Stomach (tissue), 19 donors: ENCODE measurements at places on chromosomes 4 and X. TPM values are rescaled to one million over a fixed set of nuclear protein-coding genes. Genes with fewer than 3 reads are reported as not detected.

Gene AVPR2
- 0.37 TPM for total RNA-seq

Gene CCDC120
- total RNA-seq, result 4.6 TPM

Gene TMPRSS11D
- total RNA-seq, result not detected

Gene SFRP2
- total RNA-seq, result 11.7 TPM

Gene SPANXA1
- total RNA-seq, result not detected

Gene PCDH10
- not detected for total RNA-seq

Gene GLRA2
- total RNA-seq, result not detected

Gene CITED1
- total RNA-seq, result not detected

Gene PLP1
- 2.3 TPM for total RNA-seq

Gene PWWP3B
- 4.9 TPM for total RNA-seq

Gene PTCHD1
- 6.2 TPM for total RNA-seq

DNA sequence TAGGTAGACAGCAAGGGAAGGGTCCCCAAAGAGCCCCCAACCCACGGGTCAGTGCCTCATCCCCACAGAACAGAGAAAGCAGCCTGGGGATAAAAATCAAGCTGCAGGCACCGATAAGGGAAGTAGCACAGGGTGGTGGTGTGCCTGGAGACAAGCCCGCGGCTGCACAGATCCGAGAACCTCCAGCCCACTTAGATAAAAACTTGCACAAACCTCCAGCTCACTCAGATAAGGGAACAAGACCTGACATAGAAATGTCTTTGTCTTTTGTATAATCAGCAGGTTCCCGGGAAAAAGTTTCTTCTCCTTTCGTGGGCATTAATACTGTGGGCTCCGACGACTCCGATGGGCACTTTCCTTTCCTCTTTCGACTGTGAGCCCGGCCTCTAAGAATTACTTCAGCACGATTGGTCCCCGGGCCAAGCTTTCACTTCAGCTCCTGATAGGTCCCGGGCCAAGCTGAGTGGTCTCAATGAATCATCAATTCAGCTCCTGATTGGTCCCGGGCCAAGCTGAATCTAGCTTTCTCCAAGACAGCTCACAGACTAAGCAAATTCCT lies 32.4 kb downstream of the PRDX4 start:
- DNase-seq, result no peak

DNA sequence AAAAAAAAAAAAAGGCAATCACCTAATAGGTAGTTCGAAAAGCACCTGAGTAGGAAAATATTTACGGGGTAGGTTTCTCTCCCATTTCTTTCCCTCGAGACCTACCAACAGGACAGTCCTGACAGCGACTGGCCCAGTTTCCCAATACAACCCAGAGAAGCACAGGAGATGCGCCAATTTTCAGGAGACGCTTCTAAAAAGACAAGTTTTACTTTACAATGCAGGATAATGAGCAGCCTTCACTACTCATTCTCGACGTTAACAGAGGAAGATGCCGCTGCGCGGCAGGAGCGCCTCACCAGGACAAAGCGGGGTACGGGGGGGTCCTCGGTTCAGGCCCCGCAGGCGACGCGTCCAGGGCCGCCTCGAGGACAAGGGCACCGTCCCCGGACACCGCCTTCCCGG lies 708 bp downstream of the BCLAF3 start:
- DNase-seq, result peak; percentile 30

DNA sequence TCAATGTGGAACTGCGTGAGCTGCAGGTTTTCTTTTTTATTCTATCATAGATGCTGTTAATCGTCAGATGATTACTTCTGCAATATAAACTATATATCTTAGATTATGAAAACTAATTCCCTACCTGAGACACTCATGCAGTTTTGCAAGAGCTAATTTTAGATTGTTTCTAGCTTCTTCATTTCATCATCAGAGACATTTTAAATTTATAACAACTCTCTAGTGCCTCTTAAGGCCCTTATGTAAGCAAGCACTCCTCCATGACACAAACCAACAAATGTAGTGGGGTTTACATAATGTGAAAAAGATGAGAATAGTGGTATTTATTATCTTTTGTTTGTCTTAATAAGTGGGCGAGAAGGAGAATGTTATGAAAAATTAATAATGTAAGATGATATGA lies 170.2 kb upstream of the ETNPPL start:
- no peak for DNase-seq

- no peak for DNase-seq
Observed at GRCh38 chr4:72365016-72365415, 204.0 kb downstream of the ADAMTS3 start.

GRCh38 chr4:152937336-152938236 lies 1.5 kb downstream of the FHDC1 start:
- DNase-seq, result peak; percentile 88

DNA sequence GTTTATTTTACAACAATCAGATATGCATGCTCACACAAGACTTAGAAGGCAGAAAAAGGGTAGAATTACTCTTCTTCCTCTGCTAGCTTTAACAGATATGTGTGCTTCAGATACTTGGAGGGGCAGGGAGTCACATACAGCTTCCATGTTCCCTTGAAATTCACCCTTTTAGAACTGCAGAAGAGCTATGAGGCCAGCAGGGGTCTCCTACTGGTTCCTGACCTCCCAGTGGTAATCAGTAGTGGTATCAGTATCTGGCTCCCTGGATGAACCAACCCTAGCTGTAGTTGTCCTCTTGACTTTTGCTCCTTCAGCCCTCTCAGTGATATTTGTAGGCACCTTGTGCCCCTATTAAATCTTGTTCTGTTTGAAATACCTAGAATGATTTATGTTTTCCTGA lies 81.5 kb downstream of the RCHY1 start:
- DNase-seq, result no peak

DNA sequence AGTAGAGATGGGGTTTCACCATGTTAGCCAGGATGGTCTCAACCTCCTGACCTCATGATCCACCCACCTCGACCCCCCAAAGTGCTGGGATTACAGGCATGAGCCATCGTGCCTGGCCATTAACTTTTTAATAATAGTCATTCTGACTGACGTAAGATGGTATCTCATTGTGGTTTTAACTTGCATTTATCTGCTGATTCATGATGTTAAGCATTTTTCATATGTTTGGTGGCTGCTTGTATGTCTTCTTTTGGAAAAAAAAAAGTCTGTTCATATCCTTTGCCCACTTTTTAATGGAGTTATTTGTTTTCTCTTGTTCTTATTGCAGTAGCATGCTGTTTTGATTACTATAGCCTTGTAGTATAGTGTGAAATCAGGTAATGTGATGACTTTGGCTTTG lies 45.8 kb downstream of the ANXA10 start:
- no peak for DNase-seq

DNA sequence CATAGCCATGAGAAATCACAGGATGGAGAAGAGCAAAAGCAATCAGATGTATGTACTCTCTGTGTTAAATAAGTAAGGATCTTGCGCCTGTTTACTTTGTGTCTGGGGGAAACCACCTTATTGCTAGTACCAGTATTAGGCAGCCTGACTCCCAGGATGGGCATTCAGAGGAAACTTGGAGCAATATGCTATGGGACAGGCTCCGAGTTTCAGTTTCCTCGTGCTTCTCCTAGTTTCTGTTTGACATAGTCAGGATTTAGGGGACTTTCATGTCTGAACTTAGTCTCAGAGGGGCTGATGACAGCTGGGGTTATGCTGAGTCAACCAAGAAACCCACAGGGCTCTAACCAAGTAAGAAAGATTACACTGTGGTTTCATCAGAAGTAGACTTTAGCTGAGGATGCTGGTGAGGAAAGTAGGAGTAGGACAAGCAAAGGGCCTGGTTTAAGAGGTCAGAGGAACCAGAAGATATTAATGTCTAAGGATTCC lies 13.5 kb downstream of the NSUN7 start:
- DNase-seq, result peak; percentile 8

- no peak for DNase-seq
Observed at GRCh38 chr4:38085751-38086150, 125.6 kb downstream of the PTTG2 start.

DNA sequence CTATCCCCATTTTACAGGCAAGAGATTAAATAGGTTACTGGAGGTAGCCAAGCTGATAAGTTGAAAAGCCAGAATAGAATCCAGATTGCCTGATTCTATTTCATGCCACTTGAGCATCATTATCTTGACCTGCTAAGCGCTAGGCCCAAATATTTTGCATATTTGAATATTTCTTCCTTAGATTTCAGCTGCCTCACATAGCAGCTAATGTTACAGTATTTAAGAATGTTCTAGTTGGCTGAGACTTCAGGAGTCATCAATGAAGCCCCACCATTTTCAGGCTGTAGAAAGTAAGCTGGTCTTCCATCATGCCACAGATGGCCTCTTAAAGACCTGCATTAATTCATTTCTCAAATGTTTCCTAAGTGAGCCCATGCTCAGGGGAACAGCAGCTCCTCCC lies 121.4 kb downstream of the SHROOM3 start:
- DNase-seq, result no peak

GRCh38 chrX:69493766-69494165 lies 10.4 kb upstream of the NALF2 start:
- DNase-seq, result no peak

DNA sequence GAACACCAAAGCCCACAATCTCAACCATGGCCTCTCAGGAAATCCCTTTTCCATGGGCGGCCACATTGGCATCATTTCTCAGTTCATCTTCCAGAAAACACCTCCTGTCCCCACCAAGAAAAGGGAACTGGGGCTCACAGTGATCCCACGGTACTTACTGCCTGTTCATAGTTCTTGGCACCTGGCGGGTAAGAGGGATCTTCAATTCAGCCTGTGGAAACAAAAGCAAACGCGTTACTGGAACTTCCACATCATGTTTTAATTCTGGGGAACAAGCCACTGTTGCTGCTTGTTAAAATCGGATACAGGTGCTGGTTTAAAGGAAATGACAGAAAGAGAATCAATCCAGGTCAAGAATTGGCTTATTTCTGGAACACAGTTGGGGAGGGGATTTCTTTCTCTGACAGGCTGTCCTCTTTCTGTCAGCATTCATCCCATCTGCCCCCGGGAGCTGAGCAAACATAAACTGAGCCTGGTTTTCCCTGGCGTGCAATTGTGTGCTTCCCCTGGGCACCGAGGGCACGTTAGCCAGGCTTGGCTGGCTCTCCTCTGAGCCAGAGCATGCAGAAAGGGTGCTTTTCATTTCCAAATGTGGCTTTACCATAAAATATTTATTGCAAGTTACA lies 16.8 kb downstream of the CLNK start:
- DNase-seq, result no peak

DNA sequence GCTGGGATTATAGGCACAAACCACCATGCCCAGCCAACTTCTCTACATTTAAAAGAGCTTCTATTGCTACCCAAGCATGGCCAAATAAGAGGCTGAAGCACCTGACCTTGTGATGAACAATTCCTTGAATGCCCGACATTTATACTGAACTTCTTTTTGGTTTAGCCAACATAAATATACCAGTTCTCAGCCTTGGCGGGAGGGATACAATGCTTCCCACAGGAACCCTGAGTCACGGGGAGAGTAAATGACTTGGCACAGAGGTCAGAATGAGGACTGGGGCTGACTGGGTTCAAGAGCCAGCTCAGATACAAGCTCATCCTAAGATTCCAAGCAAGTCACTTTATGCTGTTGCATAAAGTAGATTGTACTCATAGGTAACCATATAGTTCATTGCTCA lies 6.1 kb downstream of the HOPX start:
- no peak for DNase-seq

- DNase-seq, result peak; percentile 65
Observed at GRCh38 chrX:39011454-39012221, 210.4 kb downstream of the MID1IP1 start.

DNA sequence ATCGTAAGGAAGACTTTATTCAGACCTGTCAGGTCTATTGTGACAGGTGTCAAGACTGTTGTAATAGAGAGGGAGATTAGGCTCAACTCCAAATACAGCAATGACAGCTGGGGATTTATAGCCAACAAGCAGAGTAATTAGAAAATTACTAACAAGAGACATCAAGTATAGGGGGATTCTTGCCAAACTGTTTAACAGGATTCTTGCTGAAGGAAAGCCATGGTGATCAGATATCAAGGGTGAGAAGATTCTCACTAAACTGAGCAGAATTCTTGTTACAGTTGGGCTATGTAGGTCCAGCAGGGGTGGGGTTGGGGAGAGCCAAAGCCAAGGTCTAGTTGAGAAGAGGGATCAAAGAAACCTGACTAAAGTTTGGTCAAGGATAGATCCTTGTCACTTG lies 461.0 kb upstream of the GALNT7 start:
- DNase-seq, result no peak

- DNase-seq, result no peak
Observed at GRCh38 chr4:98310867-98311266, 49.7 kb downstream of the RAP1GDS1 start.

GRCh38 chrX:67587946-67588624 lies 44.3 kb downstream of the AR start:
- no peak for DNase-seq

- peak; percentile 88 for DNase-seq
Observed at GRCh38 chr4:174120446-174121295, 162.8 kb downstream of the FBXO8 start.

GRCh38 chrX:16765594-16765993 lies 20.7 kb upstream of the TXLNG start:
- DNase-seq, result no peak

- DNase-seq, result no peak
Observed at GRCh38 chr4:9895333-9895705, 113.9 kb downstream of the DRD5 start.
